ENCODE measurements at places on chromosomes 5 and 9.

DNA sequence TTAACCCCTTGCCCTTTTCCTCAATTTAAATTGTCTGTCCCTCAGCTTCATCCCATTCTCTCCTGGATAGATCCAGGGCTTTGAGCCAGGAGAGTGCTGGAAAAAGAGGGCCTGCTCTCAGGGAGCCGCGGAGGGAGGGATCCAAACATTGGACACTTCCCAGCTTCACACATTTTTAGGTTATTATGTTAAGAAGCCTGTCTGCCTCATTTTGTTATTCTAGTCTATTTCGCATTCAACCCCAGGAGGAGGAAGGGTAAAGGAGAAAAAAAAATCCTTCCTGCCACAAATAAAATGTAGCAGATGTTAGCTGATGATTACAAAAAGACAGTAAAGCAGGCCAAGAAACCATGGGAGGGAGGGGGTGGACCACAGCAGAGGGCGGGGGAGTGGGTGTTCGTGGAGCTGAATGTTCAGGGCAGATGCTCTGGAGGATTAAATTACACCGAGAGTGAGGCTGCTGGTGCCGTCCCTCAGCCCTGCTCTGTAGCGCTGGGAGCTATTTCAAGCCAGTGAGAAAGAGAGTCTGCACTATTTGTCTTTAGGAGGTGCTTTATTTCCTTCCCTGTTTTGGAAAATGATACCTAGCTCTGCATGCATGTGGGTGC, 60.6 kb upstream of the ZFR start:
- no peak for DNase-seq

DNA sequence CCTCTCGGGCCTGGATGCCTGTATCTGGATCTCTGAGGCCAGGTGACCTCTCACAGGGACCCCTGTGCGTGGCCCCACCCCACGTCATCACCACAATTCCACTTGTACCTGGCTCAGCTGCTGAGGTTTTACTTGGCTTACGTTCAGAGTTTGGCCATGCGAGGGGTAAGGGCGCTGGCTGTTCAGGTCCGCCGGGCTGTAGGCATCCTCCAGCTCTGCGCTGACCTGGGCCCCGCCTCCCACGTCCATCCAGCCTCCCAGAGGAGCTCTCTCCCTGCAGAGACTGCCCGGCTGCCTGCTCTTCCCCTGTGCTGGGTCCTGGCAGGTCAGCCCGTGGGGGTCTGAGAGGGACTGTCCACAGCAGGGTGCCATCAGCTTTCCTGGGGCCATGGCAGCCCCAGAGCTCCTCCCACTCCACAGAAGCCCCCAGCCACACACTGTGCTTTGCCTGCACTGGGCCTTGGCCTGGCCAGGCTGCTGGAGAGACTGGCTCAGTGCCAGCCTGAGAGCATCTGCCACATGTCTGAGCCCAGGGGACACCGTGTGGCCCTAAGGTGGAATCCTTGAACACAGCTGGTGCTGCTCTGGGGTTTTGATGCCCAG, 43.6 kb downstream of the SLC6A3 start:
- DNase-seq, result no peak

DNA sequence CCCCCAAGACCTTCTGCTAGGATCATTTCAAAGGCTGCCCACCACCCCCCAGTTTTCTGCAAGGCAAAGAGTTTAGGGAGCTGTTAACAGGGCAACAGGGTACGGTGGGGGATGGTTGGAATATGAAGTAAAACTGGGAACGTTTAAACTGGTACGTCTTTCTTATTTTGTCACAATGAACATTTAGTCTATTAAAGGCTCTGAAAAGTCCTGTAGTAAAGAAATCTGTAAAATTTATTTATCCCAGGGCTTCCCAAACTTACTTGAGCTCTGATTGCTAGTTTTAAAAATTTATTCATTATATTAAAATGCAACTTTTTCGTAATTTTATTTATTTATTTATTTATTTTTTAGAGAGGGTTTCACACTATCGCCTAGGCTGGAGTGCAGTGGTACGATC, 62.0 kb downstream of the USP20 start:
- no peak for DNase-seq

DNA sequence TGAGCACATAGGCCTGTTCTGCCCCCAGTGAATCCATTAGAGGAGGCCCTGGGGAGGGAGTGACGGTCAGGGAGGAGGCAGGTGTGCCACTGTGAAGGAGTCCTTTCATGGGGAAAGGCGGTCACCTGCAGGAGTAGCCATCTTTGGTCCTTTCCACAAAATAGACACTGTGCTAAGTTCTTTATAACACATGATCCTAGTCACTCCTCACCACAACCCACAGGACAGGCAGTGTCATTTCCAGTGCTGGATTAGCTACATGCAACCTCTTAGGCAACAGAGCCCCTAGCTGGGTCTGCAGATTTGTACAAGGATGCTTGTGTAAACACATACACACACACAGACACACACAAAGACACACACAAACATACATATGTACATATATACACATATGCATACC, 18.3 kb downstream of the DOCK2 start:
- no peak for DNase-seq

DNA sequence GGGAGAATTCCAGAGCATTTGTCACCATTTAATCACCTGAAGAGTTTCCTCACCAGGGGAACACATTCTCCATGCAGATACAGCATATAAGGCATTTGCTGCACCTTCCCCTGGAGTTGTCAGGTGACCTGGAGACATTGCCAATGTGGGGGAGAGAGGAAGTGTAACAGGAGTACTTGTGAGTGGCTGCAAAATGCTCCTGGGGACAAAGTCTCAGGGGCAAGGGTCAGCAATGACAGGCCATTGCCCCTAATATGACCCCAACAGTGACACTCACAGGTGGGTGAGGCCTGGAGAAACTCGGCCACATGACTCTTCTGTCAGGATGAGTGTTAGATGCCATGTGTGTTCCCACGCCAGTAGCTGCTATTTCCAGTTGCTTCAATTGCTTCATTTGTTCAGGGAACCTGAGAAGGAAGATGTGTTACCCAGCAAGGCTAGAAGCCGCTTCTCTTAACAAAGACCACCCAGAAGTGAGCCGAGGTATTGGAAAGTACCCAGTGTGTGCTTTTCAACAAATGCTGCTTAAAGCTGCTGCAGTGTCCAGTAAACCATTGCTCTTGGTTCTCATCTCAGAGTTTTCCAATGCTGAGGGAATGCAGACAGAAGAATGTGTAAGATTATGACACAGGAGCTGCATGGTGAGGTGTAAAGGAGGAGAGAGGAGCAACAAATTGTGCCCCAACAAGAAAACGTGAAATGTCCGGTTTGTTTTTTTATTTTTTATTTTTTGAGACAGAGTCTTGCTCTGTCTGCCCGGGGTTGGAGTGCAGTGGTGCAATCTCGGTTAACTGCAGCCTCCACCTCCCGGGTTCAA, 128.2 kb upstream of the SLC44A1 start:
- no peak for DNase-seq

DNA sequence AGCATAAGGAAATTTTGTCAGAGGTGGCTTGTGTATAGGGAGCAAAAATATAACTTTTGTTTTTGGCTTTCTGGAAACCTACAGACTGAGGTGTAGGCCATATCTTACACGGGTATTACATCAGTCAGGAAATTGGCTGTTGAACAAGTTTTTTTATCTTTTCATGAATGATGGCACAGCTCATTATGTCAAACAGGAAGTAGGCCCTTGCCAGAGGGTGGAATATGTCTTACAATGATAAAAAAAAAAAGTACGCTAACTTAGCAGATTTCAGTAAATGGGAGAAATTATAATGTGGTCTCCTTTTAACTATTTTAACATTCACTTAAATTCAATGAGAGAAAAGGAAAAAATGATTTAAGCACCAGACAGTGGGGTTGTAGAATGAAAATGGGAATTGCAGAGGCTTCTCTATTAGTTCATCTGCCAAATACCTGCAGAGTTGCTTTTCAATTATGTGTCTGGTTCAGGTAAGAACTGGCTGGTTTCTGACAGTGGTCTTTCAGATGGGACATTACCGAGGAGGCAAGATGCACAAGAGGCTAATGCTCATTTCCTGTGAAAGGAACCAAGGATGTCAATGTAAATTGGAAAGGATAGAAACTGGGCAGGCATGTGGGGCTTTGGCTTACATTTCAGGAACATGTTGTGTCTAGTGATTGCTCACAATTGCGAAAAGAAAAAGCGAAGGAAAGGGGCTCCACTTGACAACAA, 169.9 kb downstream of the NNT start:
- DNase-seq, result no peak

DNA sequence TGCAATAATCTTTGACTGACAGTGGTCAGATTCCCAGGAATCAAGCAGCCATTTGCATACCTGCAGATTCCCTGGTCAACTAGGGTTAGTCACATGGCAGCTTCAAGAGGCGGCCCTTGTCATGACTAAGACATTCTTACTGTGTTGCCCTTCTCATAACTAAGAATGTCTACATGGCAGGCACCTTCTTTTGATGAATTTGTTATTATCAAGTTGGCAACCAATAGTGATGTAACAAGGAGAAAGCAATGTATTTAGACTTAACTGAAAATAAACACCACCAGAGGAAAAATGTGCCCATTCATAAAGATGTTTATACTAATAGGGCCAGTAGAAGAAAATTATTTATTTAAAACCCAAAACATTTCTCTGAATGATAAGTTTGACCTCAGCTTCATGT, 215.6 kb downstream of the TLE1 start:
- no peak for DNase-seq

- DNase-seq, result no peak
Observed at GRCh38 chr9:131304676-131305355, 15.3 kb downstream of the PLPP7 start.

GRCh38 chr5:68749631-68750030, 344.2 kb upstream of the SLC30A5 start:
- no peak for DNase-seq

GRCh38 chr9:130212543-130213297, 40.5 kb downstream of the NCS1 start:
- DNase-seq, result no peak

GRCh38 chr9:29799227-29799626, 2225.9 kb upstream of the C9orf72 start:
- DNase-seq, result no peak

DNA sequence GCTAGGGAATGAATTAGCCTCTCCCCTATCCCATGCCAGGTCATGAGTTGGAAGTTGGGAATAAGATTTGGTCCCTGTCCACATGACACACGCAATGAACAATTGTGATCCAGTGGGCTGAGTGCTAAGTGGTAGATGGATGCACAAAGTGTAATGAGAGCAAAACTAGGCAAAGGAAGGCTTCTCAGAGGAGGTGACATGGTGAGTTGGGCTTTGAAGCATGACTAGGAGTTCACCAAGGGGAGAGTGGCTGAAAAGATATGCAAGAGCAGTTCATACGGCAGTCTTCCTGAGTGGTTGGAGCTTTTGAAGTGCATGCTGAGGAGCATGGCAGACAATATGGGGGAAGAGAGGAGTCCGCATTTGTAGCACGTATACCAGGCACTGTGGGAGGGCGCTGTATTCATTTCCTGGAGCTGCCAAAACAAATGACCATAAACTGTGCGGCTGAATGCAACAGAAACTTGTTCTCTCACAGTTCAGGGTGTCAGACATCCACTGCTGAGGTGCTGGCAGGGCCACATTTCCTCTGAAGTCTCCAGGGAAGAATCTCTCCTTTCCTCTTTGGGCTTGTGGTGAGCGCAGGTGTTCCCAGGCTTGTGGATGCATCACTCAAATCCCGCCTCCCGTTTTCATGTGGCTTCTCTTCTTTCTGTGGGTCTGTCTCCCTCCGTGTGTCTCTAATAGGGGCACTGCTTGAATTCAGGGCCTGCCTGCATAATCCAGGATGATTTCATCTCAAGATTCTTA, 49.5 kb downstream of the NSG2 start:
- no peak for DNase-seq

DNA sequence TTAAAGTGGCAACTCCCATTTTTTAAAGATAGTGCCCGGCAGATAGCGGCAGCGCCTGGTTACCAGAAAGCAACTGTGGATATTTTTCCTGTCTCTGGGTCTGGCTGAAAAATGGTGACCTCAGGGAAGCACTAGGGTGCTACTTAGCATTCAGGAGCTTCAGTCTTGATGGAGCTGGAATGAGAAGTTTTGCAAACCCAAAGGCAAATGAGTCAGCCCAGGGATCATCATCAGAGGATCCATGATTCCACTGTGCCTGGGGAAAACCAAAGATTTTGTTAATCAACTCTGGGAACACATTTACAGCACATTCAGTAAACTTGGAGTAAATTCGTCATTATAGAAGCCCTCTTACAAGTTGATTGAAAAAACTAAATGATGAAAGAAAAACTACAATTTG, 26.7 kb downstream of the F2R start:
- DNase-seq, result no peak

DNA sequence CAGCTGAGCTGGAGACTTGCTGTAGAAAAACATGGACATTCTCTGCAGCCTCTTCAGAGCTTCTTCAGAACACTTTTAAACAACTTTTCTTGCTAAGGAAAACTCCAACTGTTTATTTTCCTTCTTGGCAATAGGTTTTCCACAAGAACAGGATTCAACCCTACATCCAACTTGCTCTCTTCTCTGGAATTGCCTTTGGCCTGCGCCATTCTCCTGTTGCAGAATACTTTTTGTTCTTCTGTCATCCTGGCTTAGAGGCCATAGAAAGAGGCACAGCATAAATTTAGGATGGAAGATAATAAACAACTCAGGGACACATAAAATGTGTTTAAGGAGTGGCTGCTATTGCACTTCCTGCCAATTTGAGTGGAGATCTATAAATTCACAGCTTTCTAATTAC, 54.7 kb upstream of the ICE1 start:
- DNase-seq, result no peak

GRCh38 chr5:3827624-3828023, 232.0 kb downstream of the IRX1 start:
- DNase-seq, result no peak

DNA sequence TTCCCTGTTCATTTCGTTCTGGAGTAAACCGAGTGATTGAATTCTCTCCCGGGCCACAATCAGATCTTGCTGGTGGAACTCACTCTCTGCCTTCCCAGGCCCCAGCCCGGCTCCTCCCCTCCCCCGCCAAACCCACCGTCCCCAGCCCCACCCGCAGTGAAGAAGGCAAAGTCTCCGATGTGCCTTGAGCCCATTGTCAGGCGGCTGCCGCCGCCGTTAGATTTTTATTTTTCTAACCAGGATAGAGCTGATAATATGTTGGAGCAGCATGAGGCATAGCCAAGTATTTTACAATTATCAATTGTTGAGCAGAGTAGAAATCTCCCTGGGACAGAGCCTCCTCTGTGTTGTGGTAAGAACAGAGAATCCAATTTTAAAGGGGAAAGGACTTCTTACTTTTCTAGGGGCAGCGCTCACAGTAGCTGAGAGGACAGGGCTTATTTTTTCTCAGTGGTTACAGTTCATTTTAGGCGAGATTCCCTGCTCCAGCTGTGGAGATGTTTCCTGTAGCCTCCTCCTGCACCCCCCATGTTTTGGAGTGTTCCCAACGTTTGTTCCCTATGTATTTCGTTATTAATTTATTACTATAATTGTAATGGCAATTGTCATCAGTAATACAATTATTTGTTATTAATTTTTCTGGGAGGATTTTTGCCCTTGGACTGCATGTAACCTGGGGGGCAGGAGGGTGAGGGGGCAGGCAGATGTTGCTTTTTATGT, 1.3 kb downstream of the PSAT1 start:
- DNase-seq, result no peak

Data from NCI-H774 (cell line).